ENCODE measurements at places on chromosomes 6 and 20.

DNA sequence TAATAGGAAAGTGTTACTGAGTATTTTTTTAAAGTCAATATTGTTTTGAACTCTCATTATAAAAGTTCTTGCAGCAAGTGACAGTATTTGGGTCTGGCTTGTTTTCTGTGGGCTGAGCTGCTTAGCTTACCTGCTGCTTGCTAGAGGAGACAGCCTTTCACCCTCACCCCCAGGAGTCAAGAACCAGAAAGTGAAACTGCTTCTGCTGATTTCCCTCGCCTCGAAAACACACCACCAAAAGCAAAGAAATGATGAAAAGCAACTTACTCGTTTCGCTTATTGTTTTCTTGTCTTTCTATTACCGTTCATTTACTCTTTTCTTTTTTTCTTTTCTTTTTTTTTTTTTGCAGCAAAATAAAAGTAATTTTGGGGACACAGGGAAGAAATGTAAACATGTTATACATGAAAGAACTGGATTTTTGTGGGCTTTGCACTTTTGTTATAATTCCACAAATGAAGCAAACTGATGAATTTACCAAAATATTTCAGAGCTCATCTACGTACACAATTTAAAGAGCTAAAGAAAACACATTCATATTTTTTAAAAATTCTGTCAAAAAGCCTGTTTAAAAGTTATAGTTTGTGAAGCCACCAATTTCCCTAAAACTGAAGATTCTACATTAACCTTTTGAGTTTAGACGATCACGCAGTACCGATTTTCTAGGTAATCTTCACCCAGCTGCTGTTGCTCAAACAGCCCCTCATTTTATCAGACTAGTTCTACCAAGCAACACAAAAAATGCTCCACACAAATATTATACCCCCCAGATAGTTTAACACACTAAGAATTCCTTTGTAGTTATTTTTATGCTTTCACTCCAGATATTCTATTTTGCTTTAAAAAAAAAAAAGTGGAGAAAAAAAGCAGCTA is 1.7 kb downstream of the SCML4 start:
- DNase-seq: no peak

DNA sequence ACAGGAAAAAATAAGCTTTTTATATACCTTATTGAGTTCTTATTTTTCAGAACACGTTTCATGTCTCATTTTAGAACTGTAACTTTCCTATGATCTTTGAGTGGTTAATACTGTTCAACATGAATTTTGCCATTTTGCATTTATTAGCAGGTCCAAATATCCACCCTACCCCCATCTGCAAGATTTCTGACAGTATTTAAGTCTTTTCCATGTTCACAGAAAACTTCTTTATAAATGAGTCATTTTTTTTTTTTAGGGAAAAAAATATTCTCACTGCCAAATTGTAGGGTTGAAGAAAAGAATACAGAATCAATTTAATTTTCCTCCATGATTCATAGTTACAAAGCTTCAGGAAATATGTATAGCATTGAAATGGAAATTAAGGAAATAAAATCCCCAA is 101.8 kb downstream of the COL21A1 start:
- peak; percentile 72 for DNase-seq

DNA sequence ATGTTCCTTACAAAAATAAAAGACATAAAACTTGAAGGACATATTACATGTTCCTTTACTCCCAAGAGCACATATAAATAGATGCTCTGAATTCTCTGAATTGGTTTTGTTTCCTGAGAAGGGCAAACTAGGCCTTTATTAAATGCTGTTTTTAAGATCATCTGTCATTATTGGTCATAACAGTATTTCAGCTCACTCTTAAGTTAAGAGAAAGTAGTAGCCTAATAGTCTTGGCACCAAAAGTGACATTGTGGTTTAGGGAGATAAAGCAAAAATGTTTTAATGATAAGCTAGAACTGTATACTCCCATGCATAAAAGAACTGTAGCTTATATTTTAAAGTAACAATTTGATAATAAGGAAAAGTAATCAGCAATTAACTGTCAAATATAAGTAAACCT is 361.1 kb upstream of the PTCHD4 start:
- DNase-seq: no peak

- no peak for DNase-seq
Measured at GRCh38 chr20:39588148-39588757, 626.1 kb downstream of the DHX35 start.

DNA sequence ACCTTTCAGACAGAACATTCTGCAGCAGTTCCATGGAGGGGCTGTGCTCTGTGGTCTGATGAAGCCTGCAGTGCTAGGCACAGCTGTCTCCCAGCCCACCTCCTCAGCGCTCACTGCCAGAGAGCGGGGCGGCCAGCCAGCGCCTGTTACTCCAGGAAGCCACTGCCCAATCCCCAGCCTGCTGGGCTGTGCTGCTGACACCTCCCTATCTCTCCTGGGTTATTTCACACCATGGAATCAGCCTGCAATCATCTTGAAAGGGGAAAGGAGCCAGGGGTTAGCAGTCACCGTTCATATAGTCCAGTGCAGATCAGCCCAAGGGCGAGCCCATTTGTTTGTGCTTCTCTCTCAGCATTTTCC is 46.3 kb upstream of the NHSL1 start:
- DNase-seq: no peak

DNA sequence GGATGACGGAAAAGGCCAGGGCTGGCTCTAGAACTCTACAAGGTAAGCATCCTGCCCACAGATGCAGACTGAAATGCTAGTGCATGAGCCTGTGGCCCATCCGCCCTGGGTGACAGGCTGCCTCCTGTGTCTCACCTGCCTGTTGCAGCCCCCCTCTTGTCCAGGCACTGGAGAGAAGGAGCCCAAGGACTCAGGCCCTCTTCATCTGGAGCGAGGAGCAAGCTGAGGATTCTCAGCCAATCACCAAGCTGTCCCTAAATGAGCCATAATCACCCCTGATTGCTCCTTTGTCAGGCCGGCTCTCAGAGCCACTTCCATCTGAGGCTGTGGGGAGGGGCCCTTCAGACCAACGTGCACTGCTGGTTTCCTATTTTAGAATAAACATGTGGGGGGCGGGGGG is 10.0 kb upstream of the SLC32A1 start:
- DNase-seq: no peak

- no peak for DNase-seq
Measured at GRCh38 chr20:21302664-21303060, 469 bp upstream of the XRN2 start.

DNA sequence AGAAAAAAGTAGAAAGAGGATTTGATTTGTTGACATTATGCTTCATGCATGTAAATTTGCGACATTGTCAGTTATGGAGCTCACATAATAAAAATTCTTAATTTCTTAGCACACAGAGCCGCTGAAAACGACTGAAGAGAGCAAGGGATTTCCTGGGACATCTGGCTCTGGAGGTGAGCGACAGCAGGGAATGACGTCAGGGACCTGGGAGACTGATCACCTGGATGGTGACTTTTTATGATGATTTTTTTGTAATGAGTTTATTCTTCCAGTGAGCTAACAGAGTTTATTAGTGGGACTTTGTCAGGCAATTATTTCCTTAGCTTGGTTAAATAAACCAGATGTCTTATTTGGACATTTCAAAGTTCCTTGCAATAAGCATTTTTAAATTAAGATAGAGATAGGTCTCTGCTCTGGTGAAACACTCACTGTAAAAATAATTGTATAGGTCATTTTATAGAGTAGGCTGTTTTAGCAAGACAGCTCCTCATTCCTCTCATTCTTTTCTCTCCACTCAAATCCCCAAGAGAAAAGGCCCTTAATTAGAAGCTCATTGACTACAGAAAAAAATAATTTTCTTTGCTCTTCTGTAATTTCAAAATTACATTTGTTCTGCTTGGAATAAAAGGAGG is 19.4 kb downstream of the TMEM200A start:
- DNase-seq: peak; percentile 31

DNA sequence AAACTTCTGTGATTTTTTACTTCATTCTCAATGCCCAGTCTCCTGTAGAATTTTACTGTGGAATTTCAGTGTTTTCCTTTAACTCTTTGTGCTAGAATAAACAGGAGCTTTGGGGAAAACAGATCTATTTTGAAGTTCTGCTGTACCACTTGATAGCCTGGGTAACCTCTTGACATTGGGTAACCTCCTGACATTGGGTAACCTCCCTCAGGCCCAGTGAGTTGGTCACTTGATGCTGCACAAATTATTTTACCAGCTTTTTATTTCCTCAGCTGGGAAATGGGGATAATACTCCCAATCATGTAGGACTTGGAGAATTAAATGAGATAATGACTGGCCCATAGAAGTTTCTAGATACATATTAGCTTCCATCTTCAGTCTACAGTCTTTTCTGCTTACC is 137.3 kb upstream of the TOP1 start:
- DNase-seq: no peak

DNA sequence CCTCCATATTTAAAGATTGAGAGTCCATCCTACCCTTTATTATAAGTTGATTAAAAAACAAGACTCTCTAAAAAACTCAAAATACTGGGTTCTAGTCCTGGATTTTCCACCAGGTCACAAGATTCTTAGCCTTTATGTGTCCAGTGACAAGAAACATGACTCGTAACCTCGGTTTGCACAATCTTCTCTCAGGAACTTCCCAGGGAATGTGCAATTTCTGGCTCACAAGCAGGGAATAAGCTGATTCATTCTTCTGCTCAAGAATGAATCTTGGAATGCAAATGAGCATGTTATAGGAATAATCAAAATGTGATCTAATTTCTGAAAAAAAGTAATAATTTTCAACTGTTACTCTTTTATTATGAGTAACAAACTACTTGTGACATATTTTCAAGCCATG is 45.1 kb downstream of the OGFRL1 start:
- peak; percentile 57 for DNase-seq

DNA sequence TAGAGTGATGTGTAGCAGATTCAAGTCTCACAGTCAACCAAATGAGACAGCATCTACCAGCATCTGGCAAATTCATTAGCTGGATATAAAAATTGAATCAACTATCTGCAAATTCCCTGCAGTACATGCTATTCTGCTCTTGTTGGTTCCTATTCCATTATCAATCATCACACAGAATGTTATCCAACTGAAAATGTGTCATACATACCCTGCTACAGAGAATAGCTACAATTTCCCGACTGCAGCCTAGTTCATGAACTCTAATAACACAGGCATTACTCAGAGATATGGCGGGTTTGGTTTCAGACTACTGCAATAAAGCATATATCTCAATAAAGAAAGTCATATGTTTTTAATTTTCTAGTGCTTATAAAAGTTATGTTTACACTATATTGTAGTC is 78.4 kb downstream of the AHI1 start:
- DNase-seq: peak; percentile 61

GRCh38 chr20:32526541-32526940 is 58.6 kb downstream of the NOL4L start:
- peak; percentile 62 for DNase-seq

DNA sequence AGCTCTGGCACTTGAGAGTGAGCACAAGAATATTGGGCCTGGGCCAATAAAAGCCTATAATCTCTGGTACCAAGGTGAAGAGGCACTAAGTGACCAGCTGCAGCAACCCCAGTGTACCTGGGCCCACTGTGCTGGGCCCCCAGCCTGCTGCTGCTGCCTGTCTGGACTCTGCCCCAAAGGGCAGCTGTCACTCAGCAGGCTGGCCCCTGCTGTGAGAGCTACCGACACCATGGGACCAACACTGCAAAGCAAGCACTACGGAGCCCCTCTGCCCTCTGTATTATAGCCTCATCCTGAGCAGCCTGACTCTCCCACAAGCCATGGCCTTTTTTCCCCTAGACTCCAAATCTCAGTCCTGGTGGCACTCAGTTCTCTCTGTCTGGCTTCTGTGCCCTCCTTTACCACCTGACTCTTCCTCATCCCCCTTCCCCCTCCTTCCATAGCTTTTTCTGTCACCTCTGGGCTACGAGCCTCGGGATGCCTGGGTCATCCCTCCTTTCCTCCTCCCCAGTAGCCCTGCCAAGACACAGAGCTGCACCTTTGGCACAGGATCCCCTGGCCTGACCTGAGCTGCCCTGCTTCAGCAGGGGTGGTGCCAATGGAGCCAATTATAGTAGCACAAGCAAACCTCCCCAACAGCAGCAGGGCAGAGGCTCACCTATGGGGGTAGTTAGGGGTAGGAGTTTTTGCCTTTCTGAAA is 14.2 kb downstream of the RRP36 start:
- peak; percentile 54 for DNase-seq

- DNase-seq: no peak
Measured at GRCh38 chr6:119157506-119157815, 79.0 kb upstream of the FAM184A start.
